Stimulated activated CD4-positive, alpha-beta T cell treated with anti-CD3 and anti-CD28 coated beads, Interleukin-1b, Interleukin-23, amount 100 ng/mL, for 48 hours (primary cell): ENCODE measurements at places on chromosomes 2 and 18.

GRCh38 chr2:170123593-170123992 is 54.4 kb upstream of the MYO3B start:
- DNase-seq, result no peak

DNA sequence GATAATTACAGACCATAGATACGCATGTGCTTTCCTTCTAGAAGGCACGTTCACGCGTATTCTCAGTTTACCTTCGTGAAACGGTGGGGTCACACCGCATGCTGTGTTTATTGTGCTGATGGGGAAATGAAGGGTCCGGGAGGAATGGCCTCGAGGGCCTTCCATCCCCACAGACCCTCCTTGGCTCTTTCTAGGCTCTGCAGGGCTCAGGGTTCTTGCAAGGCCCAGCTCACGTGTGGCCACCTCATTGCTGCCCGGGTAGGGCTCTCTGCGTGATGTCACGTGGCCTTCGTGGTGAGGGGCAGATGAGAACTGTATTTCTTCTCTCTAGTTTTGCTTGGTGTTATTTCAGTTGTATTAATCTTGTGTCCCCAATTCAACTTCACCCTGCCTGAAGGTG is 133.5 kb upstream of the ALKAL2 start:
- DNase-seq, result no peak

DNA sequence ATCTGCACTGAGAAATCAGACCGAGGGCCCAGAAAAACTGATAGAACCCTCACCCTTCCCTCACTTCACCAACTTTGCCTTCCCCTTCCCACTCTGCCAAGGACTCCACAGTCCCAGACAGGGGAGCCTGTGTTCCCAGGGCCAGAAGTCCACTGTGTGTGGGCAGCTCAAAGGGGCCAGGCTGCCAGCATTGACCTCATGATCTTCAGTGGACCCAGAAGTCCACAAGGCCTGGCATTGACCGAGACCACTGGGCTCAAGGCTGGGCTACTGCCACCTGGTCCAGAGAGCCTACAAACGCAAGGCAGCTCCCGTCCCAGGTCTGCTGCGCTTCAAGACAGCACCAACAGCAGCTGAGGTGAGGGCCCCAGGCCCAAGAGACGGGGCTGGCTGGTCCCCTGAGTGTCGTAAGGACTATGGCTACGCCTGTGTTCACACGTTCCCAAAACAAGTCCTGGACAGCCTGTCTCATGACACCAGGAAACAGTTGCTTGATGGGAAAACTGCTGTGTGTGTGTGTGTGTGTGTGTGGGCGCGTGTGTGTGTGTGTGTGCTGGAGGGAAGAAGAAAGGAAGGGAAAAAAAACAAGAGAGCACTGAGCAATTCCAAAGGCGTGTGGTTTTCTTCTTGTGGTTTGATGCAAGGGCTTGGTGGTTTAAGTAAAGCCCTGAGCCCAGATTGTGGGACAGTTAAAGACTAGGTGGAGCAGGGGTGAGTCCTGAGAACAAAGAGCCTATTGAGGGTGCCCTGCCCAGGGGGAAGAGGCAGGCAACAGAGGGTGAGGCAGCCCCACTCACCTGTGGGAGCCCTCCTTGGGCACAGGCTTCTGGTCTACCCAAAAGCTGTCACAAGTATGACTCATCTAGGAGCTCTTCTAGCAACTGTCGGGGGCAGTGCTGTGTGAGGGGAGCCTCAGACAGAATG is 46.6 kb upstream of the ZBTB7C start:
- peak; percentile 28 for DNase-seq

GRCh38 chr18:6590326-6590725 is 139.2 kb upstream of the ARHGAP28 start:
- DNase-seq, result no peak

DNA sequence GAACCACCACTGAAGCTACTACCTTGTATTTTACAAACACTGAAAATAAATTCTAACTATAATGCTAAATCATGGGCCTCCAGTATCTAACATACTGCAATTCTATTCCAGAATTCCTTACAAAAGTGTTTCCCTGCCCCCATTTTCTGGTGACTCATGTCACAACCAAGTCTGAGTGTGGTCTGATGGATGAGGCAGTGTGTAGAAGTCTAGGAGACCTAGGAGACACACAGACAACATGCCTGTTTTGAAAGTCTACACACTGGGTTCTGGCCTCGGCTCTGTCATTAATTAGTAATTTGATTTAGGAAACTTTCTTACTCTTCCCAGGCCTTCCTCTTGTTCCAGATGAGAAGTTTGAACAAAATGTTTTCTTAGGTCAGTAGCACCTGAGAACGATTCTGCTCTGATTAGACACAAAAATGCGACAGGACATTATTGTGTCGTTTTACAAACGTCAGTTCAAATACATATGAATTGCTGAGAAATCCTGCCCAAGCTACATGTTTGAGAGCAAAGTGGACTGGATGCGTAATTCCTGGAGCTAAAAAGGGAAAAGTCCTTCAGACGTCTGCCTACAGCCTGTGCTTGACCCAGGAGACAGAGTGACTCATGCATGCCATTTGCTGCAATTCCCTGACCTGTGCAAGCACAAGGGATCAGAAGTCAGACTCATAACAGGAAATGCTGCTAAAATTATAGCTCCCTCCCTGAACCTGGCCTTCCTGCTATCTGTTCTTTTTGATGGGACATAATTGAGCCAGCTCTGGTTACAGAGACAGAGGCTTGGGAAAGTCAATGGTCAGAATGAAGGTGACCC is 494.4 kb downstream of the SOX11 start:
- DNase-seq, result no peak

DNA sequence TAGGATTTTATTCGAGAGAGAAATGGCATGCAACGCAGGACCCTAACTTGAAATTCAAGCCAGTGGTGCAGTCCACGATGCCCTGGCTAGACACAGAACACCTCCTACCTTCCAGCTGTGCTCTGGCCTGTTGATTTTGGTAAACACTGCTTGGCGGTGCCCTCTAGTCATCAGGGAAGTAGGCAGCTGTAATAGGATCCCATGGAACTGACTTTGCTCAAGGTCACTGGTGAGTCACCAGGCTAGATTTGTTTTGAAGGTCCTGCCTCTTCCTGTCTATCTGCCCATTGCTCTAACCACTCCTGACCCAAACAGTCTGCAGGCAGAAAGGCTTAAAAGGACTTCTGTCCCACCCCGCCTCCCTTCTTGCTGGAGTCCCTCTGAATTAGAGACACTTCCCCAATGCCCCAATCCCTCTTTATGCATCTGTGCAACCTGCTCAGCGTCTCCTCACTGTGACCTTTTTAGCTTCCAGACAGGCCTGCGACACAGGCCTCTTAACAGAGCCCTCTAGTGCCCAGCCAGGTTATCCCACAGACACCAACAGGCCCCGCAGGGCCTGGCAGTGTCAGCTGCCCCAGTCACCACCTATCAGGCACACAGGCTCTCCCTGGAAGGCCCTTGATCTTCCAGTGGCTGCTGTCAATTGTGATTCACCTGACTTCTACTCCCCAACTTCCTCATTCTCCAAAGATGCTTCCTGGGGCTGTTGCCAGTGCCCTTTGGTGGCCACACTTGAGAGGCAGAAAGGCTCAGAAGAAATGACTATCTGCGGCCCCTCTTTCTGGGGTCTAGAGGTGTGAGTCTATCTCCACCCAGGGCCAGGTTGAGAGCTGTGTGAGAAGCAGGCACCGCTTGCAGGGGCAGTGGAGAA is 5.2 kb downstream of the TMEM127 start:
- peak; percentile 31 for DNase-seq
